ENCODE measurements at places on chromosomes 4 and X.

DNA sequence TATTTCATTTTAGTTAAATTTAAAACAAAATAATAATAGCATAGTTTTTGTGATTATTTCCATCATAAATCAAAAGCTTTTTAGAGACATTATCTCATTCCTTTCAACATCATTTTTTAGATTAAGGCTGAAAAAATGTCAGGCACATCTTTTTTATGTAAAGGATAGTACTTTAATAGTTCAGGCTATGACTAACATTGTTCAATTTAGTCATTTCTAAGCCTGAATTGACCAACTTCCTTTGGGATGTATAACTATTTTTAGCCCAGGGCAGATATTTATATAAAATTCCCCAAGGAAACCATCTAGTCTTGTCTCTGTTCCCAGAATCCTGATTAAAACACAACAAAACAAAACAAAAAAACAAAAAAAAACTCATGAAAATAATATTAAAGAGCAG is 145.6 kb upstream of the PCDH18 start:
- peak; percentile 69 for DNase-seq

- peak; percentile 17 for DNase-seq
These were observed at the start of gene TMEM35A for GRCh38 chrX:101078716-101079598. TMEM35A (plus strand) TSS chrX:101078879; CDS start chrX:101079003, 124 bp downstream.

- no peak for DNase-seq
These were observed 22.8 kb downstream of the EREG start for GRCh38 chr4:74387790-74388189.

- no peak for DNase-seq
These were observed 42.3 kb downstream of the RASL11B start for GRCh38 chr4:52904421-52904820.

- no peak for DNase-seq
These were observed 17.0 kb downstream of the LAMP2 start for GRCh38 chrX:120452131-120452530.

DNA sequence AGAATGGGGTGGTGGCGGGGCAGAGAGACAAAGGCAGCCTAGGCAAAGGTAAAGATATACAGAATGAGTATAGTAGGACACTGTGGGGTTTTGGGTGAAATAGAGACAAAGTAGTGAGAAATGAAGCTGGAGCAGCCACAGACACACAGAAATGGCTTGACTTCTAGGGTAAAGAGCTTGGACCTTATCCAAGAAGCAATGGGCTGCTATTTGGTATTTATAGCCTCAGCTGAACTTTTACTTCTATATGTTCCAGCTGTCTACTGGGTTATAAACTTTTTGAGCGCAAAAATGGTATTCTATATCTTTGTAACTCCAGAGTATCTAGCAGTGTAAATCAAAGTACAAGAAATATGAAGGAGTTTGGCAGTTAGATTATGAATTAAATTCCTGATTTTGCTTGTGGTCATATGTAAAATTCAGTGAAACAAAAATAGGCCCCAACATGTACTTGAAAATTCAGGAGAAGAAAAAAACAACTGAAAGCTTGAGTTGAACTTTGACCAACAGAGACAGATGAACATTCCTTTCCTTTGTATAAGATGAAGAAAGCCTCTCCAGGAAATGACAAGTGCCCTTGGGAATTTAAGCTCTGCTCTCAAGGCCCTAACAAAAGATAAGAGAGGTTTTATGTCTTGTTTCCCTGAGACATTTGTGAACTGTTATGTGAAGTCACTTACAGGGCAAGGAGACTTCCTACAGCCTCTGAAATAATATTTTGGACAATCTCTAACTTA is 354.1 kb downstream of the CHIC1 start:
- DNase-seq = peak; percentile 90

- DNase-seq = no peak
These were observed 3.7 kb downstream of the GPRIN3 start for GRCh38 chr4:89303814-89304388.

- peak; percentile 39 for DNase-seq
These were observed 185.7 kb upstream of the ZCCHC13 start for GRCh38 chrX:74117962-74118902.

DNA sequence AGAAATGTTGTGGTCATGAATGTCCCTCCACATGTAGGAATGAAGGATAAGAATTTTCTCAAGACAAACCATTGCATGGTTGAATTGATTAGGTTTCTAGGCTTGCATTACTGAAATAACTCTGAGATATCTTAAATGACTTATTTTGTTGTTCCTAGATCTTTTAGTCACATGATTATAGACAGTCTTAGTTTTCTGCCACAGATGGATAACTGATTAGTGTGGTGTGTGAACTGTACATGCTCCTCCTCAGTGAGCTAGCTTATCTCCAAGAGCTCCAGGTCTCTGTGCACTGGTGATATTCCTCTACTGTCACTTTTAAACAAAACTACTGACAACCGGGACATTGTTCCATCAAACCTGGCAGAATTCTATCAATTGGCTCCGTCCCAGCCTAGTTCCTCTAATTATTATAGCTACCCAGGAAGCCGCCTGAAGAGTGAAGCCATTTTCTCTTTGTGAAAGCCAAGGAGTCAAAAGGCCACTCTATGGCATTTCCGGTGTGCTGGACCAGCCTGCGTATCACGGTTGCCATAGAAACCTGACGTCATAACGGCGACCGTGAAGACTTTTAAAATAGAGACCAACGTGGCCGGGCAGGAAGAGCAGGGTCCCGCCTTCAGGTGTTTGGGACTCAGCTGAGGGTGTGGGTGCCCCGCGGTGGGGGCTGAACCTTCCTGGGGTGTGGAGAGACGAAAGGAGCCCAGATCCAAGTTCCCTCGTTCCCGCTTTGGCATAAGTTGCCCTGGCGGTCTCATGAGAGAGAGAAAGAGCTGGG is 28.1 kb downstream of the BEX3 start:
- peak; percentile 86 for DNase-seq

- no peak for DNase-seq
These were observed 54.7 kb downstream of the RBPJ start for GRCh38 chr4:26375551-26375950.

- no peak for DNase-seq
These were observed 686.0 kb downstream of the ADGRL3 start for GRCh38 chr4:61886131-61886530.

DNA sequence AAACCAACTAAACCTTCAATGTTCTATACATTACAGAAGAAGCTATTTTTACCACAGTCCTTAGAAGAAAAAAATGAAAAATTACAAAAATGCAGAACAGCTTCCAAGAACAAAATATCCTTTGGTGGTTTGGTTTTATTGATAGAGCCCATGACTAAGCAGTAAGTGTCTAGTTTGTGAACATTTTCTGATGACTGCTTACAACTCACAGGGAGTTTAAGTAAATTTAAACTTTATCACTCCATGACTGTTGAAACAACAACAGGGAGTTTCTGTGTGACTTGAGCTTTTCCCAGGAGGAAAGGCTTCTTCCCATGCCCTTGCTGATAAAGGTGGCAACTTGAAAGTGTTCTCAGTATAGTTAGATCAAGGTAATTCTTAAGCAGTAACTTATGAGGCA is 2.9 kb downstream of the PF4 start:
- DNase-seq = peak; percentile 71

- no peak for DNase-seq
These were observed 100.5 kb downstream of the PRDM5 start for GRCh38 chr4:120821977-120822376.

- no peak for DNase-seq
These were observed 369.4 kb downstream of the GASK1B start for GRCh38 chr4:157803421-157803820.

DNA sequence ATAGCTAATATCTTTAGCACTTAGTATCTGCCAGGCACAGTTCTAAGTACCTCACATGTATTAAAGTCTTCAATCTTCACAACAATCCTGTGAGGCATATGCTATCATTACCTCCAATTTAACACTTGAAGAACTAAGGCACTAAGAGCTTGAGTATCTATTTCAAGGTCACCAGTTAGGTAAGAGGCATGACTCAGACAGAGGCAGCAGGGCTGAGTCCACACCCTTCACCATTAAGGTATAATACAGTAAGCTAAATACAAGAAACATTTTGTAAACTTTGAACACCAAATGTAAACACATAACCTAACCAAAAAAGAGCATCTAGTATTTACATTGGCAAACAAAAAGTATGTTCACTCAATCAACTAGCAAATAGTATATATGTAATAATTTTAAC is 1410.9 kb downstream of the PCDH18 start:
- DNase-seq = no peak

GRCh38 chrX:110053453-110053852 is 50.5 kb downstream of the TMEM164 start:
- no peak for DNase-seq

DNA sequence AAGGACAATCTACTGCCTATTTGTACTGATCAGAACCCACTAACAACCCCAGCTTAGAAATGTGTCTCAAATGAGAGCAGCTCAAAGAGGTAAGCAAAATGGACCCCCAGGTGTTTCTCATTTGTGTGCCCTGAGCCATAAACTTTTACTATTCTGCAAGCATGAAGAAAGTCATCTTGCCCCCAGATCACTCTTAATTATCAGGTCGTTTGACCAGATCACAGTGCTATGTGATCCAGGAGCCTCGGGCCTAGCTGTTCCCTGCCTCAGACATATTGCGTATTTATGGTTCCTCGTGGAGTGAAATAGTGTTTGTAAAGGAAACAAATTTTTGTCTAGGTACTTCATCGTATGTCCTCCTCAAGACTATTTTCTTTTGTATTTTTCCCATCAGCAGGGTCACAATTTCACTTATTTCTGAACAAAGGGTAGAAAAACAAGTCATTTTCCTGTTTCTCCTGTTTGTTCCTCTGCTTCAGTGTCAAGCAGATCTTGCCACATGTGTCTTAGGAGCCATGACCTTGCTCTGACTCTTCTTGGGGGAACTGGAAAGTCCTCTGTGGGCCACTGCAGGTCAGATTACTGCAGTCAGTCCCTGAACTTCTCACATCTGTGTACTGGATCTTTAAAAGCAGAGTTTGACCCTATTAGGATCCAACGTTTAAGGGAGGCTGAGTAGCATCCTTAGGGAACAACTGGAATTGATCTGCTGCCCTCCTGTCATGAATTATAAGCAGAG is 194.9 kb downstream of the PALLD start:
- no peak for DNase-seq

GRCh38 chr4:7183161-7183560 is 9.2 kb upstream of the SORCS2 start:
- DNase-seq = no peak

DNA sequence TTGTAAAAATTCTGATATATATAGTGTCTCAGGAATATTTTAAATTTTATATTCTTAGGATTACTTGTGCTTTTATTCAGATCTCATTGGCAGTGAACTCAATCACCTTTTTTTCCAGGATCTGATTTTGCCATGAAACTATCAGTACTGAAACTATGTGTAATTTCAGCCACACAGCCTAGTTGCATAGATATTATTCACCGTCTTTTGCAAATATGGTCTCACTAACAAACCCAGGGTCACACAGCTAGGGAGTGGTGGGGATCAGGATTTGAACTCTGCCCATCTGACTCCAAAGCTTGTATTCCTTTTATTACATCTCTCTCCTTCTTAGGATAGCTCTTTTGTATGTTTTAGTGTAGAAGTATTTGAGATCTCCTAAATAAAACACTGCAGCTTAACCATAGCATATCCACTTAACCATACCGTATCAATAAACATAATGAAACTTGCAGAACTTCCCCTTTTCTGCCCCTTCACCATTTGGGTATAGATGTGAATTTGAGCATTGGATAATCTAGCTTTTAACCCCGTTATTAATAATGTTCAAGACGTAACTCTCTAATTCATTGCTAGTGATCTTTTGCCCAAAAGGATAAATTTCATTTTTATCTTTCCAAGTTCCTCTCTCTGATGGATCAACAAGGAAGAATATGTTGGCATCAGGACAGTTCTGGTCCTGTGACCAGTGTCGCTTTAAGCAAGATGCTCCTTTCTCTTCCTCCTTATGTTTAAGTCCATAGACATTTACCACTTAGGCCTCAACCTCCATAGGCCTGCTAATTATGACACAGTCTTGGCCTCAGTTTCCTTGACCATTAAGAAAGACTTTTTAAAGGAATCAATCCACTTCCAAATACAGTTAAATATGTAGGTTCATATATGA is 74.6 kb downstream of the RAPGEF2 start:
- no peak for DNase-seq

GRCh38 chr4:188492886-188493285 is 353.6 kb downstream of the TRIML1 start:
- no peak for DNase-seq

- no peak for DNase-seq
These were observed 35.5 kb downstream of the SLIT2 start for GRCh38 chr4:20287246-20287645.

GRCh38 chr4:174349156-174349555 is 65.4 kb downstream of the CEP44 start:
- DNase-seq = no peak

DNA sequence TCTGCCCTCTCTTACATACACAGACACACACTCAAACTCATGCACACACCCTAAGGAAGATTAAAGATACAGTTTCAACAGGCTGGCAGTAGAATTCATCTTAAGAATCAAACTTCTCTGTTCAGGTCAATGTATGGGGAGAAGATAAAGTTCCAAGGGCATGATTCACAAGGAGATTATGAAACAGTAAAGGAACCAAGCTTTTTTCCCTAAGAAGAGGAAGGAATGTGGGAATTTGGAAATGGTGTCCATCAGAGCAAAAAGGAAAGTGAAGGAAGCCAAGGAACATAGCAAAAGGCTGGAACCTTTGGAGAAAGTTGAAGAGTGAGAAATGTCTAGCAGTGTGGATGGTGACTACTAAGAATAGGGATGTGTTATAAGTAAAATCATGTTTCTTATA is 191.0 kb upstream of the NPY2R start:
- no peak for DNase-seq

GRCh38 chrX:26922278-26922677 is 540.9 kb downstream of the PPP4R3C start:
- no peak for DNase-seq

- no peak for DNase-seq
These were observed 9.5 kb downstream of the LGI2 start for GRCh38 chr4:25021216-25021615.

DNA sequence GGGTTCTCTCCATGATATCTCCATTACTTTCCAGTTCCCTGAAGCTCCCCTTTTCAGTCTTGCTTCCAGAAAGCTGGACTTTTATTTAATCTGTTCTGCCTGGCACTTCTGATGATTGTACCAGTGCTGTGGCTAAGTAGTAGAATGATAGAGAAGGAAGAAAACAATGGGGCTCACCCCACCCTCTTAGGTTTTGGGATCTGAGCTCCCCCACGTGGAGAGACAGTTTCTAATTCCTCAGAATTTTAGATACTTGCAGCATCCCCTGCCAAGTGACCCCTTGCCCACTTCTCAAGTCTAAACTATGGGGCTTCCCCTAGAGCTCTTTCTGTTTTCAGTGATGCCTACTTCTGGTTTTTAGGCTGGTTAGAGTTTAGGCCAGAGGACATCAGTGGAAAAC is 73.9 kb downstream of the GC start:
- peak; percentile 34 for DNase-seq

GRCh38 chr4:38860788-38861424 is 4.3 kb upstream of the TLR6 start:
- peak; percentile 43 for DNase-seq

GRCh38 chr4:3073158-3074077 is 920 bp downstream of the HTT-AS start:
- no peak for DNase-seq
